NCI-H1417 (cell line): ENCODE measurements at places on chromosomes 4 and X.

GRCh38 chr4:184384056-184384809 lies 90.1 kb downstream of the IRF2 start:
- no peak for DNase-seq

- DNase-seq, result no peak
Measured at GRCh38 chr4:14515556-14515955, 486.7 kb upstream of the CPEB2 start.

GRCh38 chr4:46329118-46329976 lies 60.6 kb downstream of the GABRA2 start:
- DNase-seq, result peak; percentile 39

- DNase-seq, result no peak
Measured at GRCh38 chr4:30385650-30386049, 334.5 kb upstream of the PCDH7 start.

DNA sequence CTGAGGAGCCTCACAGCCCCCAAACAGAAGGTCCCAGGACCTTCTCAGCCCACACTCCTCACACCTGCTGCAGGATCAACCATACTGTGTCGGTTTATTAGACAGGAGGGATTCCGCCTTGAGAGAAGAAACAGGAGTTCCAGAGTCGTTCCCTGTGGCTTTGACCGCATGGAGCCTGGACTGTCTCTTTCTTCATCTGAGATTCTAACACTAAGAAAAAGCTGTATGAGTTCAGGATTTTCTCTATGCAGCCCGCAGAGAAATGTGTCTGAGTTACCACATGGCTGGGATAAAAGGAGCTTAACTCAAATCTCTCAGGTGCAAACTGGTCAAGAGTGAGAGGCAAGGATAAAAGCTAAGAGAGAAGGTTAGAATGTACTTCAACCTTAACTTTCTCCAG lies 126.7 kb downstream of the AFAP1 start:
- no peak for DNase-seq

DNA sequence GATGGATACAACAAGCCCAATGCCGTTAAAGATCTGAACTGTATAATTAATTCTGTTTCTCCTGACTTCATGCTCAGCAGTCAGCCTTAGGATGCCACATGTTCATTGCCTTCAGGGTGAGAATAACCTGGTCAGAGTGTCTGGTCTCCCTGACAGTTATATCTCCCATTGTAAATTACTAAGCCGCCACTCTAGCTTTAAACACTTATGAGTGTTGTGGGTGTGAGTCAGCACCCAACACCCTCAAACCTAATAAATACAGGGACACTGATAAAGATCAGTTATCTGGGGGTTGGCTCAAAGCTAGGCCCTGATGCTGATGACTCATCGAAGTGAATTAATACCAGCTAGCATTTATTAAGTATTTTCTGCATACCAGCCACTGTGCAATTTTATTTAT lies 64.9 kb upstream of the DYNLT3 start:
- peak; percentile 28 for DNase-seq

- no peak for DNase-seq
Measured at GRCh38 chr4:79233820-79234219, 92.0 kb downstream of the NAA11 start.

- DNase-seq, result no peak
Measured at GRCh38 chrX:21955403-21956189, 15.1 kb downstream of the SMS start.

DNA sequence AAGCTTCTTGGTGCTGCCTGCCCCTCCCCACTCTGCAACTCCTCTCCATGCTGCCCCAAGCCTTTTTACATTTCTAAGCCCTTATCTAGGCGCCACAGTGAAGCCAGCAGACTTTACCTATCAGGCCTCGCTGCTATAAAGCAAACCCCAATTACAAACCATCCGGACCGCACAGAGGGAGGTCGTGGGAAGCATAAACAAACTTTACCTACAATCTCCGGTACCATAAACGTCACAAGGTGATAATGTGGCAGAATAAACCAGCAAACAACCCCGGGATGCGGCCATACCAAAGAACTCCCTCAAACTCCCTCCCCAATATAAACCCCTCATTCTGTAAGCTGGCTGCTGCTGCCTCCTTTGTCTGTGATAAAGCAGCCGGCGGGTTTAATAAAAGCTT lies 54.0 kb upstream of the ZCCHC13 start:
- DNase-seq, result no peak

GRCh38 chr4:588351-588849 lies 12.3 kb upstream of the TMEM271 start:
- no peak for DNase-seq

DNA sequence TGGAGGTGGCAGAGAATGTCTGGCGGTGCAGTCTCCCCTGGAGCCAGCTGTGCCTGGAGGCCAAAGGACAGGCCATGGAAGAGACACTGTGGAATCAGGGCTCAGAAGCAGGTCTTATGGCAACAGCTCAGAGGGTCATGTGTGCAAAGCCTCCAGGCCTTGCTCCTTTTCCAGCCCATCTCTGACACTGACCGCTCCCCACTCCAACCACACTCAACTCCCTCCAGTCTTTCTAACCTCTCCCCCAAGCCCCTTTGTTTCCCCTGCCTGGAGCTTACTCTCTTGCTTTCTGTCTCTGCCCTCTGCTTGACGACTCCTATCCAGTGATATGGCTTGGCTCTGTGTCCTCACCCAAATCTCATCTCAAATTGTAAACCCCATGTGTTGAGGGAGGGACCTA lies 34.2 kb upstream of the CRMP1 start:
- DNase-seq, result no peak

DNA sequence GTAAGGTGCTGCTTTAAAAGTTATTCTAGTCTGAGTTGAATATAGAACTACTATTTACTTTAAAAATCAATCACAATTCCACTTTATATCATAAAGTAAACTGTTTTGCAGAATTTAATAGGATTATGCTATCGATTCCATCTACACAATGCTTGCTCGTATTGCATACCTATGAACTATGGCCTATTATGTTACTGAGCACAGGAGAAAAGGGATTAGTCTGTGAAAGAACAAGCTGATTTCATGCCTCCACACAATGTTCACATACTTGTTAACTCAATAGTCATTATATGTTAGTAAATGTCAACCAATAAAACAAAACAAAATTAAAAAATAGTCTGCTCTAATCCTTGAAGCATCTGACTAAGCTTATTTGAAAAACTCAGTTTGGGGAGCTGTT lies 223.6 kb downstream of the PCDH10 start:
- no peak for DNase-seq

GRCh38 chr4:57159866-57160265 lies 49.7 kb upstream of the IGFBP7 start:
- no peak for DNase-seq

DNA sequence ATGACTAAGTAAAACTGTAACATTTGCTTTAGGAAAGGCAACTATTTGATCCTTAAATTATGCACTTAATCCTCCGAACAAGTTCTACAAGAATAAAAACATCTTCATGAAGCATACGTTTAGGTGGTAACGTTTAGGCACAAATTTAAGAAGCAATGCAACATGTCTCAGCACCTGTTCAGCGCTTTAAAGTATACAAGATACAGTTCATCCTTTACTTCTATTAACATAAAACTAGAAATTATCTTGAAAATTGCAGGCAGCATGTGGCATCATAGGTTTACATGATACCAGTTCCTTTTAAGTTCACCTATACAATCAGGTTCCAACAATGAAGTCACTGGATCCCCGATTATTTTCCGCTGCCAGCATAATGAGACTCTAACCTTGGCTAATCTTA lies 1.5 kb downstream of the PLA2G12A start:
- DNase-seq, result peak; percentile 42

GRCh38 chr4:7708981-7709380 lies 230.7 kb downstream of the AFAP1 start:
- no peak for DNase-seq

DNA sequence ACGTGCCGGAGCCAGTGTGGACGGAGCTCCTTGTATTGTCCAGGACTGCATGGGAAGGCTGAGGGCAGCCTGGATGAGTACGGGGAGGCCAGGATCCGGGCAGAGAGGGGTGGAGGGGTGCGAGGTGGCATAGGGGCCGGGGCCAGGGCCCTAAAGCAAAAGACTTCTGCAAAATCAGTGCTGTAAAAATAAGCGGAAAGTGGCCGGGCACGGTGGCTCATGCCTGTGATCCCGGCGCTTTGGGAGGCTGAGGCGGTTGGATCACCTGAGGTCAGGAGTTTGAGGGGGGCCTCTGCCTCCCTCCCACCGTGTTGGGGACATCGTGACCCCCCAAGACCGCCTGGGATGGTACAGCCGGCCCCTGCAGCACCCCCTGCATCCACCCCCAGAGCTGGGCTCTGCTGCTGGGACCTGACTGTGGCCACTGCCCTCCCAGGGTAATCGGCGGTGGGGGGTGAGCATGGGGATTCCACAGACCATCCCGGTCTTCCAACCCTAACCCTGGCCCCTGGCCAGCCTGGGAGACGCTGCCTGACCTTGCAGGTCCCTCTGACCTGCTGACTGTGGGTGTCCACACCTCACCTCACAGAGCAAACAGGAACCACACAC lies 23.4 kb upstream of the PLCXD1 start:
- DNase-seq, result no peak
